Chondrocyte (in vitro differentiated cells): ENCODE measurements at places on chromosomes 5 and 9.

DNA sequence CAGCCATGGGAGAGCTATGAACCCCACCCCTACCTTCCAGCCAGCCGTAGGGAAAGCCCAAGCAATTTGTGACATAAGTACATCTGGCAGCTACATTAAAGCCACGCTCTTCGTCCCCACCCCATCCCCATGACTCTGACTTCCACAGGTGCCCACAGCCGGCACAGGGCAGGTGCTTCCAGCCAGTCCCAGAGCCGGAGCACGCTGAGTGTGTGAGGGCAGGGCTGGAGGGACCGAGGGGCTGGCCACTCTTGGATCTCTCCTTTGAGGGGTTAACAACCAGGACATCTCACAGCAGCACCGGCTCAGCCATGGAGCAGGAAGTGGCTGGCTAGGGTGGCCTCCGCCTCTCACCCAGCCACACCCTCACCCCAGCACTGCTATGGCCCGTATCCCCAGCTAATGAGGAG is 2.4 kb upstream of the FAM78A start:
- no peak for DNase-seq

DNA sequence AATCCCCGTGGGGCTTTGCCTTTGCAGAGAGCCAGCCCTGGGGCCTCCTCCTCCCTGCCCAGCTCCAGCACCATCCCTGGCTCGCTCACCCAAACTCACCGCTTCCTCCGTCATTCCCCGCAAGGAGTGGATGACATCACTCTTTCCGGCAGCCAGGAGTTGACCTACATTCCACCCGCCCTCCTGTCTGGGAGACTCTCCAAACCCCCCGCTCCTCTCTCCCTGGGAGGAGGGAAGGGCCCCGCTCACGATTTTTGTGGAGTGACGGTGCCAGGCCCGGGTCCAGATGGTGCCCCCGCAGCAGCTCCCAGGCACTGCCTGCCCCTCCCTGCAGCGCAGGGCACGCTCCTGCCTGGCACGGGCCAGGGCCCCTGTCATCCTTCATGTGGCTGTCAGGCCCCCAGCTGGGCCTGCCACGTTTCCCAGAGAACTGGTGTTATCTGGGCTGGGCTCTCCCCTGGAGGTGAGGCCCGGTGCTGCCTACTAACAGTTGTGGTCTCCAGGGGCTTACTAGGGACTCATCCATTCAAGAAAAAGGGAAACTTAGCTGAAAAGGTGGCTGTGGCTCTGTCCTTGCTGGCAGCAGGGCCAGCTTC is 52.3 kb downstream of the NTNG2 start:
- no peak for DNase-seq

DNA sequence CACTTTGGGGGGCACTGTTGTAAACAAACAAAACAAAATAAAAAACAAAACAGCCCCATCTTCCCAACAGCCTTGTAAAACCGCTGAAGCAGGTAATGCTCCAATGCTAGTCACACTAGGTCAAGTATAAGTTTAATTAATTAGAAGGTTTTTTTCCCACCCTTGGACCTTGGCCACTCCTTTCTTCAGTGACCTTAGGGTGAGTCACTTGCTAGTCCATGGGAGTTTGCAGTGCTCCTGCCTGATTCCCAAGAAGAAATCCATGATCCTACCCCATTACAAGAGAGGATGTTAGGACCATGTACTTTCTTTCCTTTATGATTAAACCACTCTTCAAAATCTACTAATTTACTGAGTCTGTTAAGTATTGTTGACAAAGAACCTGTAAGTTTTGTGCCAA is 192.2 kb upstream of the CDKN2B start:
- no peak for DNase-seq

- DNase-seq = peak; percentile 54
Measured at GRCh38 chr9:135083241-135083810, 4.1 kb upstream of the OLFM1 start.

- peak; percentile 77 for DNase-seq
Measured at GRCh38 chr5:1005904-1006655, 2.5 kb upstream of the NKD2 start.

- no peak for DNase-seq
Measured at GRCh38 chr5:126233256-126233655, 190.0 kb upstream of the GRAMD2B start.

DNA sequence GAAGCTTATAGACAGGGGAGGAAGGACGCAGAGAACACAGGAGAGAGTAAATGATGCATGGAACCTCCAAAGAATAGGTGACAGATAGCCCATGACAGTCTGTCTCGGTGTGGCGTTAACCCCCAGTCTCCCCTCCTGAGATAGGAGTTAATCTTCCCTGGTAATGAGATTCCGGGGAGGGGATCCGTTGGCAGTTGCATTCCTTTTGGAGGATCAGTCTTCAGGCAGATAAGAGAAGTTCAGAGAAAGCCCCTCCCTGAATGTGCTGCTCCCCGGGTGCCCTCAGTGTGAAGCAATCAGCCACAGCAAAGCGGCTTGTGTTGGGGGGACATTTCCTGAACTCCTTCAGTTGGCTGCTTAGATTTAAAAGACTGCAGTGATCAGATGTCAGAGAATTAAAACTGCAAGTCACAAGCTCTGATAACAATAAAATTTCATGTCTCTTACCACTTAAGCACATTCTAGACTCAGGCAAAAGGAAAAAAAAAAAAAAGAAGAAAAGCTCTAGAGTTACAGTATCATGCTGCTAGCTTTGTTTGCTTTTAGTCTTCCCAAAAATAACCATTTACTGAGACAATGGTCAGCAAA is 121.1 kb downstream of the EGFLAM start:
- DNase-seq = no peak

- peak; percentile 38 for DNase-seq
Measured at GRCh38 chr5:179250561-179251225, 94.6 kb downstream of the ADAMTS2 start.

GRCh38 chr5:67160985-67161384 is 35.6 kb downstream of the CD180 start:
- DNase-seq = no peak

GRCh38 chr9:117101008-117101407 is 313.8 kb downstream of the ASTN2 start:
- no peak for DNase-seq

DNA sequence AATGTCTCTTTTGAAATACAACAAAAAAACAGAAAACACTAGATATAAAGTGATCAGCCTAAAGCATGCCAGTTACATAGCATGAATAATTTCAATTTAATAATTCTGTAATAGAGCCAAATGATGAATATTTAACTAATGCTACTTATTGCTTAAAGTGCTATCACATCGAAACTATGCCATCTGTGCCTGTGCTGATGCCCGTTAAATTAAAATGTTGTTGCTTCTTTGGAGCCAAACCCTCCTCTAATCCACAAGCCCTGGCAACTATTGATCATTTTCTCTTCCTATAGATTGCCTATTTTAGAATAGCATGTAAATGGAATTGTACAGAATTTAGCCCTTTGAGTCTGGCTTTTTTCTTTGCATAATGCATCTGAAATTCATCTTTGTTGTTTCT is 356.2 kb downstream of the CHSY3 start:
- no peak for DNase-seq

DNA sequence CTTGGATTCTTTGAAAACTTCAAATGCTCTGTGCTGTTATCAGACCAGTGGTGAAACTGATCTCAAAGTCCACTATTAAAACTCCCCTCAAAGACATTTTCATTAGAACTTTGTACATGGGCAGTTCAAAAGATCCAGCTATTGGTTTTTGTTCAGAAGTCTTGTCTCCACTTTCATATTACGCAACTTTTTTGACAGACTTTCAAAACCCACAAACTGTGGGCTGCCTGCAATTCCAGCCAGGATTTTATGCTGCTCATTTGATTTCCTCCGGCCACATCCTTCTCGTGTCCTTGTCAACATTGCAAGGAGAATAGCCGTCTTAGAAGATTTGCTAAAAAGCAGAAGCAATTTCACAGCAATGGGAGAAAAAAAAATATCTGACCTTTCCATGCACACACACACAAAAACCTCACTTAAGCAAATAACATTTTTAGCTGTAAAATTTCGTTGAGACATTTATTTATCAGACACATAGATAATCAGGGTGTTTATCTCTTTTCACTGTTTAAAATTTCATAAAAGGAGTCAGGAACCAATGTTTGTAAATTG is 1990.5 kb downstream of the MAT2B start:
- no peak for DNase-seq

- no peak for DNase-seq
Measured at GRCh38 chr5:180135128-180135955, 63.8 kb upstream of the RNF130 start.

DNA sequence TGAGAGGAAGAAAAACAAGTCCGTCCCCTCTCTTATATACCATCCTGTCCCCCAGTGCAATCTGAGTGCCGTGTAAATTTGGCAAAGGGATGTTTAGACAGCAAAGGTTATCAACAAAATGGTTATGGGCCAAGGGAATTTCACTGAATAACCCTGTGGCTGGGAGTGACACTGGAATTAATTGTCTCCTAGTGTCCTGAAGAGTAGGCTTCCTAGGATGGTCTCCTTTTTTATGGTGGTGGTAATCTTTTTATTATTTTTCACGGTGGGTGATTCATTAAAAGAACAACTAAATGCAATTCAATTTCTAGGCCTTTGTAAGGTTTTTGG is 244.2 kb downstream of the PIK3R1 start:
- DNase-seq = no peak

- DNase-seq = no peak
Measured at GRCh38 chr9:109751253-109751652, 28.7 kb upstream of the PALM2AKAP2 start.

- no peak for DNase-seq
Measured at GRCh38 chr9:7209990-7210389, 452.2 kb downstream of the KDM4C start.

GRCh38 chr9:6978591-6978990 is 220.8 kb downstream of the KDM4C start:
- DNase-seq = no peak

DNA sequence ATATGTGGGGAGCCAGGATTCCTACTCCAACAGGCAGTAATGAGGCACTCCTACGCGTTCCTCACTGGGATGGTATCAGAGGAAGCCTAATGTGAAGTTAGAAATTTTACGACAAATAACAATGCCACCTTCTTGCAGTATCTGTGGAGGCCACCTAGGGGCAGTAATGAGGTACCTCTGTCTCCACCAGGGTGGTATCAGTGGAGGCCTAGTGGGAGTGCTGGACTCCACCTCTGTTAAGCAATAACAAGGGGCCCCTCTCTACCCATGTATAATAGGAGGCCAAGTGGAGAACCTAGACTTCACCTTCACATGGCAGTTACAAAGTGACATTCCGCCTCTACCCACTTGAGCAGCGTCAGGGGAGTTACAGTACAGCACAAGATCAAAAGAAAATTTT is 147.9 kb downstream of the PLPPR1 start:
- no peak for DNase-seq

DNA sequence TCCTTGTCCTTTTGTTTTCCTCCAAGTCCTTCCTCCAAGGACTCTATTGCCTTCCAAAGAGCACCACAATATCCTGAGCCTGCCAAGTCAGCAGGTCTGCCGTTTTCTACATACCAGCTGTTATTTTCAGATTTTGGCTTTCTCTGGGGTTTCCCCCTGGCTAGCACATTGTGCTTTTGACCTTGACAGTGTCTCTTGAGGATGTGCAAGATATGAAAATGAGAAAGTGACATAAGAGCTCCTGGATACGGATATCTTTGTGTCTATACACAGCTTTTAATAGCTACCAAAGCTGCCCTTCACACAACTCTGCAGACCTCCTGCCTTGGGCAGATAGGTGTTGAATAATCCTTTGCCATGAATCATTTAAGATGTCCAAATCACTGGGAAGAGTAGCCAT is 67.0 kb downstream of the HAPLN1 start:
- DNase-seq = no peak

DNA sequence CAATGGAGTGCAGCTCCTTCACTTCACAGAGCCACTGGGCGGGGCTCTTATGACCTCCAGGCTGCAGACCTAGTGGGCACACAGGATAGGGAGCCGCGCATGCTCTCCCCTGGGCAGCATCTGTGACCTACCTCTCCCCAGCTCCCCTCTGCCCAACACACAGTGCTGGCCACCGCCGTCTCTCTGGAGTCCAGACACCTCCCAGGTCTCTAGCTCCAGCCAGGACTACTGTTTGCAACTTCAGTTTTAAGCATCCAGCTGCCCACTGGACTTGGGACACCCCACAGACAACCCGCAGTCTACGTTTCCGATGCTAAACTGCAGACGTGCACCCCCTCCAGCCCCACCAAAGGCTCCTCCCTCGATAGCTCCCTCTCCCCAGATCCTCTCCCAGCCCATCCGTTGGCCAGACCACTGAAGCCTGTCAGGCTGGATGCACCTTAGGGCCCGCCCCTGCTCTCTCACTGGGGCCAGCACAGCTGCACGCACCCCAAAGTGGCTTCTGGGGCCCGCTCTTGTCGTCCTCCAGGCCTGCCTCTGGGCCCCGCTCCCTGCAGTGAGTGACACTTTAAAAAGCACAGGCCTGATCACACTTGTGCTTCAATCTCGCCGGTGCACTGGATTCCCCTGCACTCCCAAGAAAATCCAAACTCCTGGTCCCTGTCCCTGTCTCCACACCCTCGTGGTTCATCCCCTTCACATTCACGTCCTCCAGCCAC is 11.3 kb downstream of the FLT4 start:
- DNase-seq = peak; percentile 64

DNA sequence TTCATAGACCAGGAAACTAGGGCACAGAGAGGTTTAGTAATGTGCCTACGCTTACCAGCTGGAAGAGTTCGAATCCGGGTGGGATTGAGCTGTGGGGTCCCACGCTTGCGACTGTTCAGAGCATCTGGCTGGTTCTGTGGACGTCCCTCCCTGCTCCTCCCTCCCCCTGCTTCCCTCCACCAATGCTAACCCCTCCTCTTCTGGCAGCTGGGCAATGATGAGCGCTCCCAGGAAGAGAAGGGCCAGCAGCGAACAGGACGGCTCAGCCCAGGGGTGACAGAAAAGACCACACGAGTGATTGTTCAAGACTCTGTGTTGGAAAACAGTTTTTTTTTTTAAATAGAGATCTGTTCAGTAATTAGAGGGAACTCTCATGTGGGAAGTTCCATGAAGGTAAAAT is 6.9 kb downstream of the FAM163B start:
- peak; percentile 35 for DNase-seq

- no peak for DNase-seq
Measured at GRCh38 chr5:147902609-147903115, 3.7 kb downstream of the C5orf46 start.

DNA sequence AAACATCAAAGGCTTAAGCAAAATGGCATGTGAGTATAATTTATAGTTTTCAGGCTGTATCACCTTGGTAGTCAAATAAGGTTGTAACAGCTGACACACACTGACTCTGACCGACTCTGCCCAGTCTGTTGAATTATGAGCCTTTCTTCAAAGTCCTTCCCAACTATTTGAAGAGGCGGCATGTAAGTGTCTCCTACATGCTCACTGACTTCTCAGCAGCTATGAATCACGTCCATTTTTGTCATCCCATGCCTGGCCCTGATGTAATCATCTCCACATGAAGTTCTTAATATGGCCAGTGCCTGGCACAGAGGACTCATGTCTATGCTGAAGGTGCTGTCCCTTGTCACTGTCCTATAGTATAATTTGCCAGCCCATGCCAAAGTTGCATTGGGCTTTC is 5.1 kb upstream of the PTBP3 start:
- no peak for DNase-seq

DNA sequence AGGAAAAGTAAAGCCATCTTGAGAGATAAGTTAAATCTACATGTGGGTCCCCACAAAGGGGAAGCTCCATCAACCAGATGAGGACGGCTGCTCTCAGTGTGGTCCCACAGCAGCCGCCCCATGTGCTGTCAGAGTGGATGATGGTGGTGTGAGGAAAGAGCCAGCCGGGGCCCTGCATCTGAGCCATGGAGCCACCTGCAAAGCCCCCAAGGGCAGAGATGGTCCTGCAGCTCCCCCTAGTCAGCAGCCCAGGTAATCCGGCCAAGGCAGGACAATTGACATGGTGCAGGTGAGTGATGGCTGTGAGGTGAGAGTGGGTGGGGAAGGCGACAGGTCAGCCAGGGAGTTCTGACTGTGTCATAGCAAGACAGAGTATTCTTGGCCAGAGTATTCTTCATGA is 458.8 kb downstream of the ICE1 start:
- DNase-seq = no peak
